ENCODE measurements at places on chromosomes 5 and 9. TPM values are rescaled to one million over a fixed set of nuclear protein-coding genes. Genes with fewer than 3 reads are reported as not detected.

DNA sequence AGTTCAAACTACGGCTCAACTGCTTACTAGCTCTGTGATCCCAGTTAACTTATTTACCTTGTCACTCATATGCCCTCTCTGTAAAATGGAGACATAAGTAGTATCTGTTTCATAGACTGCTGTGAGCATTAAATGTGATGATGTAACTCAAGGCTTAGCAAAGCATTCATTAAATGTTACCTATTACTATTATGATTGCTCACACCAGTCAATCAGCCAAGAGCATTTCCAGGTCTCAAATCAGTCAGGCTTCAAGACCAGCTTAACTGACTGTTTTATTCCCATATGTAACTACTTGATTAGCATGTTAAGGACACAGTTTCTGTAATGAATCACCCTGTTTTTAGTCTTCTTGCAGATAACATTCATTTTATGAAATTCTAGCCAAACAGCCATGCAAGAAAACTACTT is 413.3 kb downstream of the MLLT3 start:
- DNase-seq: no peak

SLC45A2 gene
- total RNA-seq: not detected

GRCh38 chr5:31047007-31047406 is 146.5 kb upstream of the CDH6 start:
- DNase-seq: no peak

DNA sequence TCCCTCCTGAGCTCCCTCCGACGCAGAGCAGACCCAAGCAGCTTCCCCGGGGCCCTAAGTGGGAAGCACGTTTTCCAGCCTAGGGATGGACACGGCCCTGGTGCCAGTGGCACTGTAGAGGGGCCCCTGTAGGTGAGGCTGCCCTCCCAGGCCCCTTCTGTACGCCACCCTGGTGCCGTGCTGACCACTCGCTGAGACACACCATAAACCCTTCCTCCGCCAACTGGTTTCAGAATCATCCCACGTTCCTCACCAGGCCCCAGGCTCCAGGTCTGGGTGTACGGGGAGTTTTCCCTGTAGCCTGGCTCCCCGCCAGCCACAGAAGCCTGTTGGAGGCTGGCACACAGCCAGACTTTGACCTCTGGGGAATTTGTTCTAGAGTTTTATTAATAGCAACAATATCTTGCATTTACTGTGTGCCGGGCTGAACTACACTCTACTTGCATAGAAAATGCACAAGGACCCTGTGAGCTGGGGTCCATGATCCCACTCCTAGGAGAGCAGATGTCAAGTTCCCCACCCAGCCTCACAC is 18.2 kb upstream of the WDR38 start:
- no peak for DNase-seq

GRCh38 chr5:113202746-113203716 is 226.4 kb downstream of the DCP2 start:
- DNase-seq: no peak

GBGT1 gene
- 12.4 TPM for total RNA-seq

- DNase-seq: peak; percentile 97
These were observed 126.9 kb downstream of the TLE1 start for GRCh38 chr9:81562231-81563019.

GRCh38 chr9:98612061-98612752 is 96.5 kb downstream of the GABBR2 start:
- DNase-seq: no peak

DNA sequence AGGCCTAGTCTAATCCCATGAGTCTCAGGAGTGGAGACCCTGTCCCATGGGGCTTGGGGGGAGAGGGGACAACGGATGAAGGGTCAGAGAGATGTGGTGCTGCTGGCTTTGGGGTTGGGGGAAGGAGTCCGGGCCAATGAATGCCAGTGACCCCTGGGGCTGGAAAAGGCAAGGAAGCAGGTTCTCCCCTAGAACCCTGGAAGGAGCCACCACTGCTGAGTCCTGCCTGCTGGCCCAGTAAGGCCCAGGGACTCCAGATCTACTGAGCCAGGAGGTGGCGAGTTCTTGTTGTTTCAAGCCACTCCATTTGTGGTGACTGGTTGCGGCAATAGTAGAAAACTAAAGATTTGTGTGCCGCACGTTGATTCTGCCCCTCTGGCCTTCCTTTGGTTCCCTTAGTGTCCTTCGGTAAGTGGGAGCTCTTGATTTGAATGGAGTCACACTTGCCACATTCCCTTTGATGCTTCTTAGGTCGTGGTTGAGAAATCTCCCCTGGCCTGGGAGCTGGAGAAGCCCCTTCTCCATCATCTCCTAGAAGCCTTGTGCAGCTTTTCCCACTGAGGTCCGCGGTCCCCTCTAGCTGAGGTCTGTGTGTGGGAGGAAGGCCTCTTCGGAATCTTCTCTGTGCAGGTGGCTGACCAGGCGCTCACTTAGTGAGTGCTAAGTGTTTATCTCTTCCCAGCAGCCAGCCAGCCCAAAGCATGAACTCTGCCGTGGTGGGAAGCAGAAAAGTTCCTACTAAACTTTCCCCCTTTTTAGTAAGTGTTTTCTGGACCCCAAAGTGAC is 9.0 kb downstream of the FCN1 start:
- DNase-seq: no peak

RNF183 gene
- not detected for total RNA-seq

DNA sequence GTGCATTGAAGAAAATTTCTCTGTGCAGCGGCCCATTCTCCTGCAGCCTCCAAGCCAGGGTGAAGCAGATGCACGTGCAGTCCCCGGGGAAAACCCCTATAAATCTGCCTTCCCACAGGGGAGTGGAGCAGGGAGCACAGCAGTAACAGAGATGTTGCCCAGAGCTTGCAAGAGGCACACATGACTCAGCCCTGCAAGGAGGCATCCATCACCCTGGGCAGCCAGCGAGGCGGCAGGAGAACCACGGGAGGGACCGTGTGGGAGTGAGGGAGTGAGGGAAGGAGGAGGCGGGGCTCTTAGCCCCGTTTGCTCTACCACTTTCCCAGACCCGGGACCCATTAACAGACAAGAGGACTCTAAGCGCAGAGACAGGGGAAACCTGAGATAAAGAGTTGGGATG is 96.2 kb upstream of the ARAP3 start:
- DNase-seq: peak; percentile 91

PCDHGB5 gene
- total RNA-seq: 19.3 TPM

BHMT2 gene
- total RNA-seq: 3.7 TPM

- DNase-seq: no peak
These were observed 41.7 kb upstream of the CLINT1 start for GRCh38 chr5:157900644-157901043.

GZMA gene
- total RNA-seq: not detected

- no peak for DNase-seq
These were observed 354.9 kb downstream of the DIRAS2 start for GRCh38 chr9:90287567-90288274.

- DNase-seq: no peak
These were observed 2.8 kb downstream of the RXRA start for GRCh38 chr9:134328841-134329575.

GRCh38 chr9:130908146-130908877 is 11.7 kb upstream of the QRFP start:
- DNase-seq: no peak

DNA sequence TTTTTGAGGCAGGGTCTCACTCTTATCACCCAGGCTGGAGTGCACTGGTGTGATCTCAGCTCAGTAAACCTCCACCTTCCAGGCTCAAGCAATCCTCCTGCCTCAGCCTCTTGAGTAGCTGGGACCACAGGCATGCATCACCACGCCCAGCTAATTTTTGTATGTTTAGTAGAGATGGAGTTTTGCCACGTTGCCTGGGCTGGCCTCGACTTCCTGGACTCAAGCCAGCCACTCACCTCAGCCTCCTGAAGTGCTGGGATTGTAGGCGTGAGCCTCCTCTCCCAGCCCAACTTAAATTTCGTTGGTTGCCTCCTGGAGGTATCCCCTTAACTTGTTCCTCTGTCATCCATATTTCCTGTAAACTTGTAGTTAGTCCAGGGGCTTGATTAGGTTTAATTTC is 47.2 kb downstream of the RAB24 start:
- DNase-seq: no peak

- DNase-seq: no peak
These were observed 6.5 kb upstream of the RICTOR start for GRCh38 chr5:39080597-39081204.

C9orf153 gene
- total RNA-seq: not detected

- no peak for DNase-seq
These were observed 106.3 kb upstream of the NR3C1 start for GRCh38 chr5:143509758-143510221.
